ENCODE measurements at places on chromosomes 11 and 22.
A peak's percentile ranks its signal among the peaks of the same experiment; 100 is the strongest.

DNA sequence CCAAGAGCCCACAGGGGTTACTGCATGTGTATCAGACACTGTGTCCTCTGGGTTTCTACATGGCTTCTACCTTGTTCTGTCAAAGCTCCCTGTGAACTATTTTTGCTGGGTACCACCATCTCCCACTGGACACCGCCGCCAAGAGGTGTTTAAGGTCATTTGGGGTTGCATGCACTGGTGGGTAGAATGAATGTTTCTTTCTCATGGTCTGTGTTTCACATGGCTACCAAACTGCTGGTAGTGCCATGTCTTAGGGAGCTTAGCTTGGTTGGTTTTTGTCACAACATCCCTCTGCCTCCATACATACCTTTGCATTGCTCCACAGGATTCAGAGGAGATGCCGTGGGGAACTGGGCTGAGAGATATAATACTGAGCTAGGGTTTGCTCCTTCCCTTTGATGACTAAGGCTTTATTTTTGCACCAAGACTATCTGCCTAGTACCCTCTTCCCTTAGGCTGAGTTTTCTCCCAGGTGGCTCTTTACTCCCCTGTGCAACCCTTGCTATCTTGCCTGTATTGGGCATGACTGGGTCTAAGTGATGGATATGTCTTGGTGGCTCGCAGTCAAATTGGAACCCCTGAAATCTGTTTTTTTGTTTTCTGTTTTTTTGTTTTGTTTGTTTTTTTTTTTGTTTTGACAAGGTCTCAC, 73.2 kb downstream of the BDNF start:
- no peak for DNase-seq

DNA sequence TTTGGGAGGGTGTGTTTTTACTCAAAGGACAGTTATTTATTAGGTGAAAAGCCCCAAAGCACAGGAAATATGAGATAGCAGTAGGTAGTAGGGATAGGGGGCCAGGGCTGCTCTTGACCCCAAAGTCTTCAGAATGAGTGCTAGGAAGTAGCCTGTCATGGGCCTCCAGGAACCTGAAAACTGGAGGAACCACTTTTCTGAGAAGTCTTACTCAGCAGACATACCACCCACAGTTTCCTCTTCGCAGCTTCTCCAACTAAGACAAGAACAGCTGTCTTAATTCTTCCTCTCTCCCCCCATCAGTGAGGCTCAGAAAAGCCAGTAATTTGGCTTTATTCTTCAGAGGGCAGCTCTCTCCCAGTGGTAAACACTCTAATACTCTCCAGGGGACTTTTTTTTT, 84.0 kb upstream of the CTSC start:
- peak; percentile 64 for DNase-seq

DNA sequence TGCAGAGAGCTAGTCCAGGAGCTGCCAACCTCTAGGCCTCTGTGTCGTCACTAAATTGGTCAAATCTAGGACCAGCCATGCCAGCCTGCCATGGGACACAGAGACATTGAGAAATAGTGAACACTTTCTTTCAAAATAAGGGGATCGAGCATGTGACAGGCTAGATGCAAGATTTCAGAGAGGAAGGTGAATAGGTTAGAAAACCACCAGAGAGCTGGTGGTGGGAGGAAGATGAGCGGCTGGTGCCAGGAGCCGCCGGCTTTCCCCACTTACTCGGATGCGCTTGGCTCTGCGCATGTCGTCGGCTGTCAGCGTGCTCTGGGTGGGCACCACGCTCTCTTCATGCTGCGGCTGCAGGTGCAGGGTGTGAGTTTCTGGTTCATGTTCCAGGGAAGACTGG, 35.4 kb upstream of the NFRKB start:
- no peak for DNase-seq

GRCh38 chr22:48523091-48523490, 1304.6 kb downstream of the BRD1 start:
- no peak for DNase-seq

DNA sequence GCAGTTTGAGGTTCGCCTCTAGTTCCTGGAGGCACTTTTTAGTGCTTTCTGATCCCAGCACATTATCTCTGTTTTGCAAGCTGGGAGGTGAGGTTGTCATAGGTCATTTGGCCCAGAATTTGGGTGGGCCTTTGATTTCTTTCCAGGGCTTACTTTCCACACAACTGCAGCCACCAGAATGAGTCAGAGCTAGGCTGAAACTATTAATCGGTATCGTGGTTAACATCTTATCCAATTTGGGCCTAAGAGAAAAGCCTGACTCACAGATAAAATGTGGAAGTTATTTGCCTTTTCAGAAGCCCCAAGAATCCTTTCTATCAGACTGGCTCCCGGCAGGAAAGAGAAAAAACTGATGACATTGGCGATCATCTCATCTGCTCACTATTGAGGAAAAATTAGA, 166.4 kb downstream of the KIRREL3 start:
- no peak for DNase-seq

GRCh38 chr22:32206774-32207758, 2.2 kb upstream of the RFPL2 start:
- DNase-seq = peak; percentile 33

DNA sequence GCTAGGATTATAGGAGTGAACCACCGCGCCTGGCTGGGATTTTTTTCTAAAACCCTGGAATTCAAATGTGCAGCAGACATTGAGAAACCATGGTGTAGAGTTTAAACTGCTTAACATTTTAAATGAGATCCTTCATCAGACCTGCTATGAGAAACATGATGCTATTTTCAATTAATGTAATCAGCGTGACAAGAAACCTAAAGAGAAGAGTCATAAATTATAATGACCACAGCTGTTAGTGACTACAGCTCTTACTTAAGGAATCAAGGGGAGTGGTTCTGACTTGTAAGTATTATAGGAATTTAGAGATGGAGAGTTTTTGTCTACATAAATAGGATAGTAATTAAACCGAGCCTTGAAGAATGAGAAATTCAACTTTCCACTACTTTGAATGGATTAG, 170.6 kb downstream of the BARX2 start:
- no peak for DNase-seq

DNA sequence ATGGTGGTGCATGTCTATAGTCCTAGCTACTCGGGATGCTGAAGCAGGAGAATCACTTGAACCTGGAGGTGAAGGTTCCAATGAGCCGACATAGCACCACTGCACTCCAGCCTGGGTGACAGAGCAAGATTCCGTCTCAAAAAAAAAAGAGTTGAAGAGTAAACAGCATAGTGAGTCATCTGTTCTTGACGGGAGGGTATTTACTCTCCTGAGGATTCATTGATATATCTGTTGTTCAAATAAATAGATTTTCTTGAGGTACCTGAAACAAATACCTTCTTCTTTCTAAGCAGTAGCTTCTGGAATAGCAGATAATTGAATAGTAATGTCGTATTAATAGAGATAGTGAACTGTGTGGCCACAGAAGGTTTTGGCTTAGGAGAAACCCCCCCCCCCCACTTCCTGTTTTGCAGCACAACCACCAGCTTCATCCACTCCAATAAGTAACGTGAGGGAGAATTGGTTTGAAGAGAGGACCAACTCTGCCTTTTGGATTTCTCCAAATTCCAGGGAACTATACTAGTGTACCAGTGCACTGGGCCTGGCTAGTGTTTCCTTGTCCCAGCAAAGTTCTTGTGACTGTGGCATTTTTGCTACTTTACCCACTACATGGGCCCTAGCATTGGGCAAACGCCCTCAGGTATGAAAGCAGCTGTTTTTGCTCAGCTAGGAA, 90.0 kb downstream of the PRMT3 start:
- DNase-seq = no peak

DNA sequence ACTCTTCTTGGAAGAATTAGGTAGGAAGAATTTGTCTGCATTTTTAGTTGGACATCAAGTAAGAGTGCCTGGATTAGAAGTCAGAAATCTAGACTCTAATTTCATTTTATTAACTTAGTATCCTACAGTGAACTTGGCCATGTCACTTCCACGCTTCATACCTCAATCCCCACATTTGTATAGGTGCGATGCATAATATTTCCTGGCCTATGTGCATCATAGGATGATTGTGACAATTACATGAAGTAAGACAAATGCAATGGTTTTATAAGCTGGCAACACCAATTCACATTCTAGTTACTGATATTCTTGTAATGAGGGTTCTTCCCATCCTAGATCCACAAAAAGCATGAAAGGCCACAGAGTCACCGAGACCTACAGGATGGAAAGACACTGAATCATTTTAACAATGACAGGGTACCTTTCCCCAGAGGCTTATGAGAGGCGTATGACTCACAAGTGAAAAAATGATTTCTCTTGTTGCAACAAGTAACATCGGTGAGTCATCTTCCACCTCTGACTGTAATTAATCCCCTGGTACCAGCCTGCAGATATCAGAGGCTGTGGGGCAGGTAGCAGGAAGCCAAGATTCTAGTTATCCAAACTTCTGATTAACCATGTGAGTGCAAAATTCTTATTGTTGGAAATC, 56.0 kb upstream of the OR5AK2 start:
- no peak for DNase-seq

GRCh38 chr11:45215098-45215865, 68.8 kb downstream of the PRDM11 start:
- DNase-seq = no peak

DNA sequence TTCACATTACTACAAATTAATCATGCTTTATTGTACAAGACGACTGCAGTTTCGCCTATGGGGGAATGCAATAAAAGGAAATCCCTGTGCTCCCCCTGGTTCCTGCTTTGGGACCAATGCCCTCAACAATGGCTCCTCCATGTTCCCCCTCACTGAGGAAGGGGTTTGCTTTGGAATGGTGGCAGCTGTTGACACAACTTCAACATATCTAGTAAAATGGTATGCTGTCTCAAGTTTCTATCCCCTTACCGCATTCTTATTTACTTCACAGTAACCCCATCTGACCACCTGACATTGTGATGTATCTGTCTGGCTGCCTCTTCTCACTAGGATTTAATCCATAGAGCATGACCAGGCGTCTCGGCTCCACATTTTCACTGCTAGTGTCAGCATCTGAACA, 48.8 kb downstream of the PIWIL3 start:
- DNase-seq = no peak

DNA sequence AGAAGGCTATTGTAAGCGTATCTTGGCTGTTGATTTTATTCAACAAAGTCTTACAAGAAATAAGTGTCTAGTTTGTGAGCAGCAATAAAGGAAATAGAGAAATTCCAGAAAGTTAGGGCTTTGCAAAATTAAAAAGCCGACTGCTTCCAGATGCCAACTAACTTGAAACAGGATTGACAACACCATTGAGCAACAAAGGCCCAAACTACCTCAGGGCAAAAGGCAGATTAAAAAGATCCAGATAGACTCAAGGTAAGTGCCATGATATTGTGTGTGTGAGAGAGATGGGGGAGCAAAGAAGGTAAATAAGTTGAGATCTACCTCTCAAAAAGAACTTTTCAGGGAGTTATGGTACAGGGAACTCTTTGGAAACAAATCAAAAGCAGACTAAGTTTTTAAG, 49.1 kb downstream of the PARVG start:
- DNase-seq = no peak

DNA sequence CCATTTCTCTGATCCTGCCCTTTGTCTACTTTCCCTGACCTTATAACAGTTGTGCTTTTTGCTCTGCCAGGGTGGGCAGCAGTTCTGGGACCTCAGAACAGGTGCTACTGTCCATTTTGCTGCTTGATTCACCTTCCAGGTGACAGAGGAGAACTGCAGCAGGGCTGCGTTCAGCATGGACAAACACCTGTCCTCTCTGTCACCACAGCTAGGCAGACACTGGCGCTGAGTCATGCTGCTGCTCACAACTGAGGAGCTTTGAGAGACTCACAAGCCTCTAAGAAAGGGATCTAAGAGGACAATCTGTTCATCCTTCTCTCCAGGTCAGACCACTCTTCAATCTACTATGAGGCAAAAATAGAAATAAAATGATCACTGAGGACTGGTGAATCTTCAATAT, 1144.5 kb upstream of the CCDC90B start:
- no peak for DNase-seq

DNA sequence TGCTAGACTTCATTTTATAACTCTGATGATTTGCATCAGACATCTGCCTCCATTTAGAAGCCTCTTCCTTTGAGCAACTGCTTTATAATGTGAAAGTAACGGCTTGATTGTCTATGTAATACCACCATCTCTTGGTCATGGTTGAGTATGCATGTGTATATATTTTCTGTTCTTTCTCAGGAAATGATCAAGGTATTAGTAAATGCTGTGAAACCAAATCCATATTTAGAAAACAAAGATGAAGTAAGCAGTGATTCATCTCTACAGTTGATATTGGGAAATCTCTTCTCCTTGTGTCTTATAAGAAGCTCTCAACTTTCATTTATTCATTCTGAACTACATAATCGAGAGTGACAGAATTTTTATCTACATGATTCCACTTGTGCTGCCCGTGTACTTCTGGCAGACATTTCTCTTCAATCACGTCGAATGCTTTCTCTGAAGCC, 104.6 kb upstream of the ANO3 start:
- no peak for DNase-seq

- DNase-seq = no peak
These were observed 107.3 kb upstream of the B3GAT1 start for GRCh38 chr11:134519390-134519750.
